ENCODE measurements at places on chromosomes 13 and 19. TPM values are rescaled to one million over a fixed set of nuclear protein-coding genes. Genes with fewer than 3 reads are reported as not detected.

DNA sequence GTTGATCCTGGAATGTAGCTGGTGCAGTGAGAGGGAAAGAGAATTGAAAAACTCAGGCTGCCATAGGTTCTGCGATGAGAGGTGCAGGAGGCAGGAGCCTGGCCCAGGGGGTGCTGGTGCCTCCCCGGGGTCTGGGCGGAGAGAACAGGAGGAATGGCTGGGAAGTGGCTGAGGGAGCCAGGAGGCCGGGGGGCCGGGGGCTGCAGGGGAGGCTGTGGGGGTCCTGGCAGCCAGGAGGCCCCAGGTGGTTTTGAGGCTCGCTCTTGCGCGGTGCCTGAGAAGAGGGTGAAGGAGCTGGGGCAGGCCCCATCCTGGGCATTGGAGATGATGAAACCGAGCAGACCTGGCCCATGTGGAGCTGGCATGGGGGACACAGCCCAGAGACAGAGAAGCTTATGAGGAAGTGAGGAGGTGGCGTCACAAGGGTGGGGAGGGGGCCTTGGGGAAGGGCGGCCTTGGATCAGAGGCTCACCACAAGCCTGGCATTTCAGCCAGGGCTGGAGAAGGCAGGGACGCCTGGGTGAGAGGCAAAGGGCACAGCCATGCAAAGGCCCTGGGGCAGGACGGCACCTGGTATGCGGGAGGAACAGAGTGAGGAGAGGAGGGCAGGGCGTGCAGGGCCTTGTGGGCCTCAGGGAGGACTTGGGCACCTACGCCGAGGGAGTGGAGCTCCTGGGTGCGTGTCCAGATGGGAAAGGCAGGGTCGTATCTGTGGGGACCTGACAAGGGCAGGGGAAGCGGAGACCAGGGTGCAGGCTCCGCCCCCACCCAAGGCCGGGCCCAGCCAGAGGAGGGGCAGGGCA is 1.3 kb upstream of the TEKTIP1 start:
- no peak for DNase-seq

- DNase-seq = no peak
These were observed 242.0 kb downstream of the NDFIP2 start for GRCh38 chr13:79722885-79723445.

DNA sequence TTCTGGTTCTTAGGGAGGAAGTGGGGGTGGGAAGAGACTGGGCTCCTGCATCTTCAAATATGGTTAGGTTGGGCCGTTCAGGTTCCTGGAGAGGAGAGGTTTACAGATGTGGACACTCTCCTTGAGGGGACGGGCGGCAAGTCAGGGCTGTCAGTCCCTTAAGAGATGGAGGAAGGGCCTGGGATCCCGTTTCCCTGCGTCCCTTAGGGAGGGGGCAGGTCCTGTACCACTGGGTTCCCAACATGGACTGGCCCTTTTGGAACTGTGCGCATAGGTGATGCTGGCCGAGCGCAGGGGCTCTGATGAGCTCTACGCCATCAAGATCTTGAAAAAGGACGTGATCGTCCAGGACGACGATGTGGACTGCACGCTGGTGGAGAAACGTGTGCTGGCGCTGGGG is 10.9 kb upstream of the CACNG7 start:
- DNase-seq = no peak

- no peak for DNase-seq
These were observed 7.5 kb upstream of the LRP3 start for GRCh38 chr19:33186431-33187182.

- no peak for DNase-seq
These were observed 27.7 kb downstream of the CYP2B6 start for GRCh38 chr19:41018736-41019290.

RHPN2 gene
- total RNA-seq = 11.2 TPM

IGFL2 gene
- total RNA-seq = not detected

UBE2L5 gene
- not detected for total RNA-seq

GSX1 gene
- total RNA-seq = not detected

KLK4 gene
- total RNA-seq = not detected

All from body of pancreas (tissue), 4 donors.